ENCODE measurements at places on chromosomes 5 and 9. TPM values are rescaled to one million over a fixed set of nuclear protein-coding genes. Genes with fewer than 3 reads are reported as not detected.

The BTNL8 gene
- total RNA-seq: 57.2 TPM

DNA sequence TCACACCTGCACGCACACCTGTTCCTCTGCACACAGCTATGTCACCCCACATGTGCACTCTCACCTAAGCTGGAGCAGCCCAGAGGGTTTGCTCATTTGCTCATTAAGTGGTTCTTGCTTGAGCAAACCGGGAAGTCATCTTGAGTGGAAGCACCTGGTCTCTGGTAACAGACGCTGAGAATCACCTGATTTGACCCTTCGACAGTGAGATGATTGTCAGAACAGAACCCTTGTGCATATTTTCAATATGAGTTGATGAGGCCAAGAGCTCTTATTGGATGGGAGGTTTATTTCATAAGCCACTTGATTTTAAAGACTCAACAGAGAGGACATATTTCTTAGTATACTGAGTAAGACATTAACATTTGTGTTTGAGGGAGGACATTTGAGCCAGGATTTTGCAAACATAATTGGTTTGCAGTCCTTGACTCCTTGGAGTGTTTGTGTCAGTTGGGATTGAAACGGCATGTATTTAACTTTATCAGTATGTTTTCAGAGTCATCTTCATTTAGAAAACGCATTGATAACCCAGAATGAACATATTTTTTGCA, 22.1 kb upstream of the LPCAT1 start:
- no peak for DNase-seq

The MEIKIN gene
- total RNA-seq: not detected

DNA sequence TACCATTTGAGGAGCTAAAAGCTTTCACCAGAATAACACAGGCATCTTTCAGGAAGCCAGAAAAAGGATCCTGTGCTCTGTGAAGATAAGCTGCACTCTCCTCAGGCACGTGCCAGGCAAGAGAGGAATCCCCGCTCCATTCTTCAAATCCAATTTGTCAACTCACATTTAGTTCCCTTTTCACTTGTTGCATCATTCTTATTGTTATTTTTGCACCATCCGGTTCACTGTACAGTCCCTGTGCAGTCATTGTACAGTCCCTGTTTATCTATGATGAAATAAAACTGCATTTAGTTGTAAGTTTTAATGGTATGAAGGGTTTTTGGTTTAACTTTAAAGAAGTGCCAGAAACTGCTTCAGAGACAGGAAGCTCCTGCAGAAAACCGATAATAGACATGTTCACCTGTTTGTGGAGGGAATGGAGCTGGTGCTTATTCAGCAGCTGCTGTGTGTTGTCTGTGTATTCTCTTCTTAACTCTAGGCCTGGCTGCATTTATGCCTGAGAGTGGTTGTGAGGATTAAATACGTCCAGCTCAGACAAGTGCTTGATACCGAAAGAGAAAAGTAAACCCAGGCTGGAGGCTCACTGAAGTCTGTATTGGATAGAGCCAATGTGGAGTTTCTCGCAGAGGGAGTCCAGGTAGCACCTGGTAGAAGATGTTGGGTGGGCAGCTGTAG, 22.4 kb downstream of the IFNW1 start:
- DNase-seq: no peak

- no peak for DNase-seq
These were observed 155.6 kb downstream of the ARHGAP26 start for GRCh38 chr5:142925795-142926194.
